NCI-H1436 treated with DMSO at 0.1 percent for 48 hours (cell line): ENCODE measurements at places on chromosomes 3 and 15.
A peak's percentile ranks its signal among the peaks of the same experiment; 100 is the strongest.

DNA sequence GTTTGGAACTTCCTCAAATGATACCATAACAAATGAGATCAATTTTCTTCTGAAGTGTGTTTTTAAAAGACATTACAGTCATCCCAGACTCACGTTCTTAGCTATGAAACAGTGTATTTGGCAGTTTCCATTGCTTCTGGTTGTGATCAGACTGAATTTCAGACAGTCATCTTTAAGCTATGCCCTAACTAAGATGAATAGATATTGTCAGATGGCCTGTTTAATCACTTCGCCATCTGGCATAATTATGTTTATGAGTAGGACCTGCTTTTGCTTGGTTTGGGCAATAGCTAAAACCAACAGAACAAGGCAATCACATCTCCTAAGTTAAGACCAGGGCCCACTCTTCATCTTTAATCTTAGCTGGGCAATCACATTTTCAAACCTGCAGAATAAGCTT, 313.1 kb downstream of the SV2B start:
- DNase-seq, result no peak

- DNase-seq, result no peak
Observed at GRCh38 chr3:180295811-180296210, 259.1 kb upstream of the PEX5L start.

- no peak for DNase-seq
Observed at GRCh38 chr3:69352305-69353087, 33.4 kb downstream of the FRMD4B start.

GRCh38 chr3:114551770-114552526, 258.1 kb downstream of the TIGIT start:
- no peak for DNase-seq

- no peak for DNase-seq
Observed at GRCh38 chr3:46660003-46660402, 33.5 kb downstream of the ALS2CL start.

DNA sequence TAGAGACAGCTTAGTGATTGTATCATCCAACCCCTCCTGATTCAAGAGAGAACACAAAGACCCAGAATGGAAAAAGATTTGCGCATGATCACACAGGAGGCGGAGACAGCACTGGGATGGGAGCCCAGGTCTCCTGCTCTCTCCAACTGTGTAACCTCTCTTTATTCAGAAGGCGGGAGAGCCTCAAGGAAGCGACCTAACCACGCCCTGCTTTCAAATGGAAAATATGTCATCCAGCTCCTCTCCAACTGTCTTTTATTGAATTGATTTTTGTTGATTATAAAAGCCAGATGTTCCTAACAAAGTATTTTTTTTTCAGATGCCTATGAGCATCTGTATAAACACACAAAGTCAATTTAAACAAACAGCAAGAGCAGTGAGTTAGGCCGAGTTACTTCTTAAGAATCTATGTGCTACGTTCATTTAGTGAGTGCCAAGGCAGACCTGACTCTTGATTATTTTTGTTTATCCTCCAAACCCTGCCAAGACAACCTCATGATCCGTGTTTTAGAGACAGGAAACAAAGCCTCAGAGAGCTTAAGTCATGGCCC, 74.5 kb downstream of the BFSP2 start:
- DNase-seq, result peak; percentile 86

DNA sequence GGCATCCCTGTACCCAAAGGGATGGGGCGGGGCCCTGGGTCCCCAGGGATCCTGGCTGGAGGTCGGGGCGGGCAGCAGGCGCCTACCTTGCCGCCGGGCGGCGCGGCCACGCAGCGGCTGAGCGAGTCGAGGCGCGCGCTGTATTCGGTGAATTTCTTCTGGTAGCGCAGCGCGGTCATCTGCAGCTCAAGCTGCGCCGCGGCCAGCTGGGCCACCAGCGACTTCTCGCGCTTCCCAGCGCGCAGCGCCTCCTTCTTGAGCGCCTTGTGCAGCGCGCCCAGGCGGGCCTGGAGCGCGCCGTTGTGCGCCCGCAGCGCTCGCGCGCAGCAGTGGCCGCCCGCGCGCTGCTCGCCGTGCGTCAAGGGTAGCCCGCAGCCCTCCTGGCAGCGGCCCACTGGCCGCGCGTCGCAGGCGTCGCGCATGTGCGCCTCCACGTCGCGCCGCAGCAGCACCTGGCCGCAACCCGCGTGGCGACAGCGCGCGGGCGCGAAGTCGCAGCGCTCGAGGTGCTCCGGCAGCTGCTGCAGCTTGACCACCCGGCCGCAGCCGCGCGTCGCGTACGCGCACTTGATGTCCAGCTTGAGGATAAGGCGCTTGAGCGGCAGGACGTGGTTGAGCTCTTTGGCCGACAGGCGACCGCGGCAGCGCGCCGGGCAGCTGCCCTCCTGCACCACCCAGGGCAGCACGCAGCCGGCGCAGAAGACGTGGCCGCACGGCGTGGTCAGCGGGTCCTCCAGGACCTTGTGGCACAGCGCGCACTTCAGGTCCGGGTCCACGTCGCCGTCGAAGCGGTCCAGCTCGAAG, 522 bp downstream of the PDZRN3 start:
- DNase-seq, result no peak

- DNase-seq, result no peak
Observed at GRCh38 chr3:165197481-165197800, 1.3 kb upstream of the SLITRK3 start.

DNA sequence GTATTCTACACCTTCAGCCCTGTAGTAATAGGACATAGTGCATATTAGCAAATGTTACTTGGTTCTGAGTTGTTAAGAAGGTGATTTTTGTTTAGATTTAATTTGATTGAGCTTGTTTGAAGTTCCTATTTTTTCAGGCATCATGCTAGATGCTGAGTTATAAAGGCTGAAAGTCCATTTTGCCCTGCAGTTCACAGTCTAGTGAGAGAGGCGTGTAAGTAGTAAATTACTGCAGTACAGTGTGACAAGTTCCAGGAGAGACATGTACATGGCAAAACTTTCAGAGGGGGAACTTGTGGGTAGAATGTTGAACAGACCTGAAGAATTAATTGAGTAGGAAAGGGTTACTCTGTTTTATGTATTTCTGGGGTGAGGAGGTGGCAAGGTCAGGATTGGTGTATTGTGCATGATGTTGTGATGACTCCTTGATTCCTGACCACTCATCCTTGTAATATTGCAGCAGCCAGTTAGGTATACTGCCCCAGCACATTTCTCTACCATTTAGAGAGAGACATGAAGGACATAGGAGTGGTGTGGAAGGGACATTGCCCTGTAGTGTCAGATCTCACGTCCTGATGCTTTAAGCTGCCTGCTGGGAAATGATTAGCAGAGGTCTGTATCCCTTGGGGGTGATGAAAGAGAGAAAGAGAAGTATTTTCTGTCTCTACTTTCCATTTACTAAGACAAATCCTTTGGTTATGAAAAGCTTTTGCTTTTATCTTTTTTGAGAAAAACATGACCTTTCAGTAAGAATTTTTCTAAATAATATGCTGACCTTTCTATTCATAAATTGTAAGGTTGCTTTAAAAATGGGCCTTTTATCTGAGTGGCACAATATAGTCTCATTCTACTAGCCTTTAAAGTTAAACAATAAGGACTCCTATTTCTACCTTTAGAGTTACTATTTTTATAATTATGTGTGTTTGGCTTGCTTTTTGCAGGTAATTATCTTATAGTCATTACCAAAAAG, 16.9 kb downstream of the SACM1L start:
- no peak for DNase-seq

DNA sequence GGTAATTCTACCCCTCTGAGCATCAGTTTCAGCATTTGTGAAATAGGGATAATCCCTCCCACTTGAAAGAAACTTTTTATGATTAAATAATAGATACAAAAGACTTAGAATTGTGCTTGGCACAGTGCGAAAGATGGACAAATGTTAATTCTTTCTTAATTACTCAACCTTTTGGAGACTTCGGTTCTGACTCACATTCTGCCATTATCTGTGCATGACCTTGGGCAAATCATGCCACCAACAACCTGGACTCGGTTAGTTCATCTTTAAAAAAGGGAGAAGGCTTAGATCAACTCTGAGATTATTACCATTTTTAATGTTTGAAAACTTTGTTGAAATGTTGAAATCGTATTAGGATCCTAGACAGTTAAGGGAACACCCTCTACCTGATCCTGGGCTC, 40.6 kb upstream of the POLR2M start:
- DNase-seq, result no peak

GRCh38 chr3:188458756-188459155, 304.8 kb downstream of the LPP start:
- DNase-seq, result no peak

GRCh38 chr3:117308756-117309155, 599.2 kb downstream of the TUSC7 start:
- no peak for DNase-seq

DNA sequence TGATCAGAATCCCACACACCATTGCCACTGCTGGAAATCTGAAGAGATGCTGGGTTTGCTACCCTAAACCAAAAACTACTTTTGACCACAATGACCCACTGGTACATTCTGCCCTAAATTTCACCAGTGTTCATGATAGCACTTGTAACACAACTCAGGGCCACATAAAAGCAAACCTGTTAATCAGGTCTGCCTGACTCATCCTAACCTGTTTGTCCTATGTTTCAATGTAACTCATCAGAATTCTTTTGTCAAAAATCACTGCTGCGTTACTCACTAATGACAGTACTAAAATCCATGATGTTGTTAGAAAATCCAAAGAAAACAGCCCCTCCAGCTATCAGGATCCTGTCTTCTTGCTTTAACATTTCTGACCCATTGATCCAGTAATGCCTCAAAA, 55.6 kb upstream of the XCR1 start:
- DNase-seq, result no peak

DNA sequence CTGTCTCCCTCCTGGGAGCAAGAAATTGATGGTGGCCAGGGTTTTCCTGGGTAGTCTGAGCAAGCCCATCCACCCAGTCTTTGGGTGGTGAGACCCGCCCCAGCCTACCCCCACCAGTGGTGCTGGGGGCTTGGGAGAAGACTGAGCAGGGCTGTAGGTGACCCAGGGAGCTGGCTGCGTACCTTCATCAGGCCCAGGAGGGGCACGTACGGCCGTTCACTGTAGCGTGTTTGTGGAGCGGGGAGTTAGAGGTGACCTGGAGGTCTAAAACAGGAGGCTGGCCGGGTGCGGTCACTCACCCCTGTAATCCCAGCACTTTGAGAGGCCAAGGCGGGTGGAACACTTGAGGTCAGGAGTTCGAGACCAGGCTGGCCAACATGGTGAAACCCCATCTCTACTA, 11.5 kb downstream of the LOXL1 start:
- DNase-seq, result no peak

DNA sequence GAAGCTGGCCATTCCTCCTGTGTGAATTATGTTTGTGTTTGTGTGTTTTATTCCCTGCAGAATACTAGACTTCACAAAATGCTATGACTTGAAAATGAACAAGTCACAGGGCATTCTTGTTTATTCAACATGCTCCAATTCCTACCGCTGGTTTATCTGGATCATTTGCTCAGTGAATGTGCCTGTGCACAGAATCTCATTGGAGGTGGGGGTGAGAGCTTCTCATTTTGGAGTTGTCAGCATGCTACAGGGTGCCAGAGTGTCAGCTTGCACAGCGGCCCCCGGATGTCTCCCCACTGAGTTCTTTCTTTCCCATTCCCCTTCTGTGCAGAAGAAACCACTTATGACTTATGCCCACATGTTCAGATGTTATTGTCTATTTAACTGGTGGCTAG, 428.7 kb downstream of the ROBO2 start:
- DNase-seq, result no peak

- no peak for DNase-seq
Observed at GRCh38 chr3:157515398-157515797, 12.2 kb upstream of the VEPH1 start.

DNA sequence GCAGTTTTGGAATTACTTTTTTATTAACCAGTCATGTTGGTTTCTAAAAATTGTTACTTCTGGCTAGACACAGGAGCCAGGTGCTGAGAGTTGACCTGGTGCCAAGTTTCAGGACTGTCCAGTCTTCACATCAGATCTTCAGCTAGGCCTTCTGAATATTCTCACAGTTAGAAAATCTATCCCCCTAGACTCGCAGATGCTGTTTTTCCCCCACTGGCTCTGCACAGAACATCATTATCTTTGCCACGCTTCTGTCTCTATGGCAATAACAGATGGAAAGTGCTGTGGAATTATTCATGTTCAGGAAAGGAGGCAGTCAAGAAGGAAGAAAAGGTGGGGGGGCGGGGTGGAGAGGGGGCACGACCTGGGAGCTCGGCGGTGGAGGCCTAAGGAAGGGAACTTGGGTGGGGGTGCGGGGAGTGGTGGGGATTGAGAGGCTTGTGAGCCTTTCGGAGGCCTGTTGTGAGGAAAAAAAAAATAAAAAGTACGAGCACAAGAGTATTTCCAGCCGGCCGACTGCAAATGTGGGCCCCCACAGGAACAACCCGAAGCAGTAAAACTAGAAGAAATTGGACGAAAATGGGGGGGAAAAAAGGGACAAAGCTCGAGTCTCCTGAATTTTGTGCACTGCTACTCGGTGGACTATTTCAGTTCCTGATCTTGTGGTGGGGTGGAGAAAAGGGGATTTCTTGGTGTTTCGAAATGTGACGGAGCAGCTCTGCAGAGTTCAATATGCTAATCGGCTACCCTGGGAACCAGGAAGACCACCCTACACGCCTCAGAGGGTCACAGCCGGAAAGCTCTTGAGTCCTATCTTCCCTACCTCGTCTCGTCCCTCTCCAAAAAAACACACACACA, 1.5 kb upstream of the SKIL start:
- DNase-seq, result no peak

GRCh38 chr3:79085171-79085570, 682.6 kb downstream of the ROBO1 start:
- no peak for DNase-seq

DNA sequence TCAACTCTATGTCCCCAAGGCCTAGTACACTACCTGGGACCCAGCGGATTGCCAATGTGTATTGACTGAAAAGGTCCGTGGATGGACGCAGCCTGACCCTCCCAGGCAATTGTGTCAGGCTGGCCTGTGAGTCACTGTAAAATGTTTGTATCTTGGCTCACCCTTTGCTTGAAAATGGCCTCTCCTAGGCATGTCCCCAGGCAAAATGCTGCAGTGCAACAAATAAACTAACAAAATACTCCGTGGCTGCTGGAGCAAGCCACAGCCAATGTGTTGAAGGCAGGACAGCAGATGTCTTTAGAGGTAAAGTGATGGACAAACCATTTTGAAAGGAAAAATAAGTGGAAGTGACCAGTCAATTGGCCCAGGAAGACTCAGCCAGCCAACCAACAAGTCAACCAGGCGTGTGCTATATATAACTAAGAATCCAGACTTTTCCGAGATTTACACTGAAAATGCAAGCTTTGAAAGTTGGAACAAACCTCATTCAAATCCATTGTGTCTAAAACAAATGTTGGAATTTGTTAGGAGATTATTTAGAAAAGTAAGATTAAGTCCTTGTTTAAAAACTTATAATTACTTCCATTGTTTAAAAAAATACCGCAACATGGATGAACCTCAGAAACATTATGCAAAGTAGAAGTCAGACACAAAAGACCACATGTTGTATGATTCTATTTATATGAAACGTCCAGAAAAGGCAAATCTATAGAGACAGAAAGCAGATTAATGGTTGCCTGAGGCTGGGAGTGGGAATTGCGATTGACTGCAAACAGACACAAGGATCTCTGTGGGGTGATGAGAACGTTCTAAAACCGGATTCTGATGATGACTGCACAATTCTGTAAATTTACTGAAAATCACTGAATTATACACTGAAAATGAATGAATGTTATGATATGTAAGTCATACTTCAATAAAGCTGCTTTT, 191.2 kb downstream of the TLE3 start:
- DNase-seq, result no peak
